ENCODE measurements at places on chromosomes 11 and 22.

DNA sequence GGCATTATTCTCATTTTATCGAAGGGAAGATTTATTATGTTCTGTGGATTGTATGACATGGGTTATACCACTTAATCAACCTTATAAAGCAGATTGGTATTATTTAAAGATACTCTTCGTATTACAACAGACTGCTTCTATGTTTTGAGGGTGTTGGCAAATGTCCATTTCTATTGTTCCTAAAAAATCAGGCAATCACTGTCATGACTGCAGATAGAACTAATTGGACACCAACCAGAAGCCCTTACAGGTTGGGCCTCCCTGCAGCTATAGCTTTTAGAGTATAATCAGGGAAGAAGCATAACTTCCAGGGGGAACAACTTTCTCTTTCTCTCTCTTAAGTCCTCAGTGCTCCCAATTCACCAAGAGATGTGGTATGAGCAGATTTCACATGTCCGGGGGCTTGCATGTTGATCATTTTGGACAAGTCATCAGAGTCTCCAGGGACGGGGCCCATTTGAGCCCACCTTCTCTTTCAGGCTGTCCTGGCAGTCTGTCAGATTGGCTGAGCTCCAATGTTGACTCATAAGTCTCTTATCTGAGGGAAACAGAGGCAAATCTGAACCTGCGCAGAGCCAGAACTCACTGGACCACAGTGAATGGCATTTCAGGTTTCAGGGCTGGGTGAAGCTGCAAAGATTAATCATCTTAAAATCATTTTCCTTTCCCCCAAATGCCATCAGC lies 264.0 kb upstream of the CCDC90B start:
- DNase-seq = no peak

- DNase-seq = no peak
Measured at GRCh38 chr11:119858288-119858687, 129.3 kb upstream of the NECTIN1 start.

DNA sequence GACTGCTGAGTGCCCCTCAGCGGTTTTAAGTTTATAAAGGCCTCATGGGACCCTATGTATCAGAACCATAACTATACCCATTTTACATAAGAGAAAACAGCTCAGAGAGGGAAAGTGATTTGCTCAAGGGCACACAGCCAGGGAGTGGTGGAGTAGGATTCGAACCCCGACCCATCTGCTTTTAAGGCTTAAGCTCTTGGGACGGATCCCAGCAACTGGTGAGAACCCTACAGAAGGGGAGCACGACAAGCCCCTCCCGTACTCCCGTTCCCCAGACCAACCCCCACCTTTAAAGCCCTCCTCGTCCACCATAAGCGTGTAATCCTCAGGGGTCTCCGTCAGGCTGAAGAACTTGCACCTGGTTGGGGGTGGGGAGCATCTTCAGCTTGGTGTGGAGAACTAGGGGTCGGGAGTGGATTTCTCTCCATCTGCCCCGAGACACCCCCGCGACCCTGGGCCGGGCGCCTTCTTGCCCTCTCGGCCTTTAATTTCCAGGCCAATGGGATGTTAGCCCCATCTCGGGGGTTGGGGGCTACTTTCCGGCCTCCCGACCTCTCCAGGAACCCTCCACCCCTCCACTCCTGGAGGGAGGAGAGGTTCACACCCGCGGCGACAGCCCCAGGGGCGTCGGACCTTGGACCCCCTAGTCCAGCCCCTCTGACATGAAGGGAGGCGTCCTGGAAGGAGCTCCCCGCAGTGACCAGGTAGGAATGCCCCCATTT lies 725 bp downstream of the CASTOR1 start:
- DNase-seq = no peak

DNA sequence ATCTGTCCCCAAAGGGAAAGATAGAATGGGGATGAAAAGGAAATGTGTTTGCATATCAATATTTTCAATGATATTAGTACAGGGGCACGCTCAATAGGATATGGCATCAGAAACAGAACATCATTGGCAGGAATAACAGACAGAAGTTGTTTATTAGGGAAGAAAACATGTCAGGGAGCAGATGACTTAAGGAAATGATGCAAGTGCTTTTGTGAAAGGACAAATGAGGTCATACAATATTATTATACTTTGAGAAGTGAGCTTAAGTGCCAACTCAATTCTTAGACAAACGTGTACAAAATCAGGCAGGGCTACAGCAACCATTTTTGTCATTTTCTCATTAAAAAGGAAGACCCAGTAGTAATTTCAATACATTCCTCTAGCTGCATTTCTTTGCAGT lies 388.4 kb downstream of the SOX6 start:
- no peak for DNase-seq

DNA sequence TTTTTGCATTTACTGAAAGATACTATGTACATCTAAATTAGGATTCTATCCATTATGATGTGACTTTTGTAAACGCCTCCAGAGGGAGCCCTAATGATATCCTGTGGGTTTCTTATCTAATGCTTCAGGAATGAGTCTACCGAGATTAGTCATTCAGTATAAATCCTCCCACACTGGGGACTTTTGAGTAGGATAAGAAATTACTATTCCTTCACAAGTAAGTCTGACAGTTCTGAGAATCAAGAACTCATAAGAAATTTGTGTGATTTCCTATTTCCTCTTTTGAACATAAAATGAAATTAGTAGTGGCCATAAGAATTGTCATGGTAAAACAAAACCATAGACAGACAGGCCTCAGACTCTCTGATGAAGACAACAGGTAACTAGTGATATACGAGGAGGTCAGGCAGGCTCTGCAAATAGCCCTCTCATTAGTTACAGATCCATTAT lies 10.0 kb upstream of the OR5M1 start:
- no peak for DNase-seq

DNA sequence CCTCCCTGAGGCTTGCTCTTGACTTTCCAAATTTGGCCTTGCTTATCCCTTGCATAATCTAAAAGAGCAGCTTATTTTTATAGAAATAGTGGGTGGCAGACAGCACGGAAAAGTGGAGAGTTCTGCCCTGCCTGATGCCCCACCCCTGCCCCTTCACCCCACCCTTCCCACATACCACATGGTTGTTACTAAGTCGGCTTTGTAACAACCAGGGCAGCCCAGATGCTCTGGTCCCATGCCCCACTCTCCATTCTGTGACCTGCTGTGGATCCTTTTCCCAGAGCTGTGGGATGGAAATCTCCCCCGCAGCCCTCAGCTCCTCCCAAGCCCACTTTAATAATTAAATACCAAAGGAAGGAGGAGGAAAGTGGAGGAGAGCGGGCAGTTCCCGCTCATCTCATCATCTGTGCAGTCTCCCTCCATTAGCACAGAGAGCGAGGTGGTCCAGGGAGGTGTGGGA lies 10.9 kb downstream of the MRGPRF start:
- DNase-seq = no peak

GRCh38 chr11:6321356-6321755 lies 1.1 kb upstream of the CAVIN3 start:
- DNase-seq = no peak

DNA sequence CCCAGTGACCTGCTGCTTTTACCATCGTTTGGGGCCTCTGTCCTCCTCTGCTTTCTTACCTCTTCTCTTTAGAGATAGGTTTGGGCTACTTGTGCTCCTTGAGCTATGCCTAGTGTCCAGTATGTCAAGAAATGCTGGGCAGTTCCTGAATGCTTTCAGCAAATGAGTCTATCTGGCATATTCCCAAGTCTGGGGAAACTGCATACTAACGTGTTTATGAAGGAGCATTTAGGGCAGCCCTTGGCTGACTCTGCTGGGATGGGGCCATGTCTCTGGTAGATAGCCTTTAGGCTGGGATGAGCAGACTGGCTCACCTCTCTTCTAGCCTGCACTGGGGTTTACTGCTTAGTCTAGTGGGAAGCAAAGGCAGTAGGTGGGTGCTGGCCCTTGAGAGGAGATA lies 43.7 kb upstream of the SUSD2 start:
- DNase-seq = no peak

DNA sequence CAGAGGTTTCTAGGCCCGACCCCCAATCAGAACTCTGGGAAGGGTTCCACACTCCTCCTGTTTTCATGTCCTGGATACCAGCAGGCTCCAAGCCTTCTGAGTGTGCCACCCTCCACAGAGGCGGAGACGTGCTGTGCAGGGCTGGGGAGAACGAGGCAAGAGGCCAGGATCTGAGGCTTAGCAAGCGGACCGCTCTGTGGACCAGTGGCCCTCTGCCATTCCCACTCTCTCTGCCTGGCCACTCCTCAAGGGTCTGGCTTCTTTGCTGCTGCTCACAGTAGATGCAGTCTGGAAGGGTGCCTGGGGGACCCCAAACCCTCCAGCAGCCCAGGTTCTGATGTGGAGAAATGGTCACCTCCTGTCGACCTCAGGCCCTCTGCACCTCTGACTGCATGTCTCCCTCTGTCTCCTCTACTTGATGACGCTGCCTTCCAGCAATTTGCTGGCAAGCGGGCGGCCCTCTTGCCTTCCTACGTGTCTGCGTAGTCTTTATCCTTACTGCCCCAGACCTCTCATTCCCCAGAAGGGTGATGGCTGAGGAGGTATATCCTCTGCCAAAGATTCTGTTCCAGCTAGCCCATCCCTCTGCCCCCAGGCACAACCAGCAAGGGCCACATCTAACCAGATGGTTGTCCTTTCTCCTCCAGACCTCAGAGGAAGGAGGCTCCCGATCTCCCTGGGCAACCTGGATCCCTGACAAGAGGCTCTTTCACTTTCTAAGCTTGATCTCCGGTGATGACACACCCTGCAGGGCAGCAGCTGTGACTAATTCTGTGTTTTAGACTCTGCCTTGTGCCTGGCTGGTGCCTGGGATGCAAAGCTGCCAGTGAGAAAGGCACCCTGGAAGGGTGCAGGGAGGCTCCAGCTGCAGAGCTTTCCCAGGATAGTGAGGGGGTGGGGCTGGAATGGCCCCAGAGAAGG lies 87.3 kb downstream of the NAT10 start:
- peak; percentile 54 for DNase-seq

DNA sequence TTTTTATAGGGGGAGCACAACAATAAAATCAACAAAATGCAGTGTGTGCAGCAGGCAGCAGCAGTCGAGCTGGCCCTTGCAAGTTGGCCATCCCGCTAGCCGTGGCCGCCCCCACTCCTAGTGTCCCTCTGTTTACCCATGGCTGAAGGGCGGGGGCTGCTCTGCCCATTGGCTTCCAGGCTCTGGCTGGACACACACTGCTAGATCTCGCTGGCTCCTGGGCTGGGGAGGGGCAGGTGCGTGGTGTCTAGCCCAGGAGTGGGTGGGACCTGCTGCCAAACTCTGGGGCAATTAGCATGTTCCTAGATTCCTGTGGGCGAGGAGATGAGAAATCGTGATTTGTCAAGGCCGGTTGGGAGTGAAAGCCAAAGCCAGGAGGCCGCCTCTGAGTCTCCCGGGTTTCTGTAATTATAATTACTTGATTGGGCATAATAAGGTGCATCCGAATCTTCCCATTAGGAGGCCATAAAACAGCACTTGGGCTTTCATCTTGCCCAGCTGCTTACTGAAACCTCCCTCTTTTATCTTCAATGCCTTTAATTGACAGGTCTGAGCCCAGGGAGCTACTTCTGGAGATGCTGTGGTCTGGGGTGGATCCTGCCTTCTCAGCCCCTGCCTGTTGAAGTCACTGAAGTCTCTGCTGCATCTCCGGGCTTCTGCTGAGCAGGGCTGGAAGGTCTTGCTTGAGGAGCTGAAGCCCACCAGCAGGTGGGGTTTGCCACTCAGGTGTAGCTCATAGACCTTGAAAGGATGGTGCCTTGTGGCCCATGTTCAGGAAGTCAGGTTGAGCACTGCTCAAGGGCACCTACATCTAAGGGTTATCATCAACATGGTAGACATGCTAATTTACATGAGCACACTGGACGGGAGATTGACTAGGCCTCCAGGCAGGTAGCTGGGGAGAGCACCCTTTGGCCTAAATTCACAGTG lies 44.5 kb upstream of the DKK3 start:
- DNase-seq = no peak

DNA sequence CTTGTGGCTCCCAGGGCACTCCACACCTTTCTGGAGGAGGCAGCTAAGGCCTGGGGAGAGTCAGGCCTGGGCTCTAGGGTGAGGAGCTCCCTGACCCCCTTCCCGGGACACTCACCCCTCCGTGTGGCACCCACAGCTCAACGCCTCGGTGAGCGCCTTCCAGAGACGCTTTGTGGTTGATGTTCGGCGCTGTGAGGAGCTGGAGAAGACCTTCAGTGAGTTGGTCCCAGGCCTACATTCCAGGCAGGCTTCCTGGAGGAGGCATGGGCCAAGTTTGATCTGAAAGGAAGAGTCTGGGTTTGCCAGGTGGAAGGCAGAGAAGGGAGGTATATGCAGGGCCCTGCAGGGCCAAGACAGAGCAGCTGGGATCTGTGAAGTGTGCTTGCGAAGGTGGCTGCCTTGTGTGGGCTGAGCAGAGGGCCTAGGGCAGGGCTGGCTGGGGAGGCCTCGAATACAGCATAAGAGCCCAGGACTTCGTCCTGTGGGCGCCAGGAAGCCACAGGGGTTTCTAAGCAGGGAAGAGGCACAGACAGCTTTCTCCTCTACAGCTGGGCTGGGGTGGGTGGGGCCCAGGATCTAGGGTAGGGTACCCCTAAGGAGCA lies 2.9 kb downstream of the TCIRG1 start:
- no peak for DNase-seq

DNA sequence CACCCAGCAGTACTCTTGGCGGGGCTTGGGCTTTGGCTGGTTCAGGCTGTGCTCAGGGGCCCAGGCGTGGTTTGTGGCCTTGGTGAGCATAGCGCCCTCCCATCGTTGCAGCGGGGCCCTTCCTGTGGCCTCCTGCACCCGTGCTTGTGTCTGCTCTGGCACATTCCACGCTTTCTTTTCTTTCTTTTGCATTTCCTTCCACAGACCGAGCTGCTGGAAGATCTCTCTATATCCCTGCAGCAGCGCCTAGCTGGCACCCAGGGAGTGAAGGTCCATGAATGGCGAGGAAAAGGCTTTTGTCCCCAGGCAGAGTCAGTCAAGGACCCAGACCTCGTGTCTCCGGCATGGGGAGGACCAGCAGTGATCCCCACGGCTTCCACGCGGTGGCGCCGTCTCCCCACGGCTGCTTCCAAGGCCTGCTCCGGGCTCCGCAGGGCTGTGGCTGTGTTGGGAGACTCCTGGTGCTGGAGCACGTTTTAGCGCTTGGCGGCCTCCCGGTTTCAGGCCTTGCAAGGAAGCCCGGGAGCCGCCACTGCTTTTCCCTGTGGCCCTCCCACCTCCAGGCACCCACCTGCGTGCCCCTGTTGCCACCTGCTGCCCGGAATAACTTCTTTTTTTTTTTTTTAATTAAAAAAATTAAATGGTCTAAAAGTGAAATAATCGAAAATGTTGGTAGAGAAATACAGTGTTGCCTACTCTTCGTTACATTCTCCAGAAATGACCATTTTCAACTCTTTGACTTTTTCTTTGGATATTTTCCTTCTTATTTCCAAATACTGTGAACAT lies 28.5 kb downstream of the GLB1L2 start:
- DNase-seq = peak; percentile 5

DNA sequence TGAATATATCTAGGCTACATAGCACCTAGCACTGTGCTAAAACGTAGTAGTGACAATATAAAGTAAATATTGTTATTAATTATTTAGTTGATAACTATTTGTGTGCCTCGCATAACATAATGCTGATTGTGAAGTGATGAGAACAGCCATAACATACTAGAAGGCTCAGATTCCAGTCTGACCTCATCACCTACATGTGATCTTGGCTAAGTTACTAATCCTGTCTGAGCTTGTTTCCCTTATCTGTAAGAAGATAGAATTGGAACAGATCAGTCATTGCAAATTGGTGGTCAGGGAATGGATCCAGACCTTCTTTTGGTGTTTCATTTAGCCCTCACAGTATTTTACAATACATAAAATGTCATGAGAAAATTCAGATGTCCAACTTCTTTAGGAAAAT lies 103.4 kb upstream of the SEZ6L start:
- no peak for DNase-seq

GRCh38 chr22:44994399-44995104 lies 15.3 kb downstream of the PHF21B start:
- DNase-seq = no peak

Data from NCI-H524 treated with DMSO at 0.1 percent for 48 hours (cell line).